ENCODE measurements at places on chromosomes 2 and 18.

DNA sequence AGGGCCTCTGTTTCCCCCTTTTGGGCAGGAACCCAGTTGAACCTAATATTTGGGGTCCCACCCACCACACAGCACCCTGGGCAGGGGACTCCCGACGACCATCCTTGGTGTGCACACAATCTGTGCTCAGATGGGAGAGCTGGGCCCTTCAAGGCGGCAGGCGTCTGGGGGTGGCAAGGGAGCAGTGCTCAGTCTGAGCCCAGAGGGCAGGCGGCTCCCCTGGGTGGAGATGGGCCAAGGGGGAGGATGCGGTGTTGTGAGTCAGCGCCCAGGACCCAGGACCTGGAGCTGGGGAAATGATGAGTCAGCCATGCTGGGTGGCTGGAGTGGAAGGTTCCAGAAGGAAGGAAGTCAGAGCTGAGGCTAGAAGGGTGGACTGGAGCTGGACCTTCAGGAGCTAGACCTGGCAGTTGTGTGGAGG lies 3.8 kb downstream of the PROM2 start:
- DNase-seq = peak; percentile 30

DNA sequence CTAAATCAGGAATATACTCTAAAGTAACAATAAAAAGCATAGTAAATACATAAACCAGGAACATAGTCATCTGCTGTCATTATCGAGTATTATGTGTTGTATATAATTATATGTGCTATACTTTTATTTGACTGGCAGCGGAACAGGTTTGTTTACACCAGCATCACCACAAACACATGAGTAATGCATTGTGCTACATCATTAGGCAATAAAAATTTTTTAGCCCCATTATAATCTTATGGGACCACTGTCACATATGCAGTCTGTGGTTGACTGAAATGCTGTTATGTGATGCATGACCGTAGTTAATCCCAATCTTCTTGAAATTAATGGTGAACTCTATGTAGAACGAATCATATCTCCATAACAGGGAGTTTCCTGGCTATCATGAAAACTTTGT lies 136.7 kb upstream of the ZFP36L2 start:
- DNase-seq = no peak

DNA sequence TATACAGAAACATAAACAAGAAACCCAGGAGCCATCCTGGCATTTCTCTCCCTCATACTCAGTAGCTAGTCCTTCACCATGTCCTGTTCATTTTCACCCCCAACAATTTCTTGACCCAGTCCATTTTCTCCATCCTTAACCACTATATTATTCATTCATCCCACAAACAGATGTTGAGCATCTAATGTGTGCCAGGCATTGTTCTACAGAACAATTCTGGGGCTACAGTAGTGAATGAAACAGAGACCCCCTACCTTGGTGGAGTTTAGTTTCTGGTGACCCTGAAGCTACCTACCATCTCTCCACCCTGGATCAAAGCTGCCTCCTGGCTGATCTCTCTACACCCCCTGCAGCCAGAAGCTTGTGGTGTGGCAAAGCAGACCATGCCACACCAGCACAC lies 27.5 kb upstream of the BZW1 start:
- DNase-seq = no peak

DNA sequence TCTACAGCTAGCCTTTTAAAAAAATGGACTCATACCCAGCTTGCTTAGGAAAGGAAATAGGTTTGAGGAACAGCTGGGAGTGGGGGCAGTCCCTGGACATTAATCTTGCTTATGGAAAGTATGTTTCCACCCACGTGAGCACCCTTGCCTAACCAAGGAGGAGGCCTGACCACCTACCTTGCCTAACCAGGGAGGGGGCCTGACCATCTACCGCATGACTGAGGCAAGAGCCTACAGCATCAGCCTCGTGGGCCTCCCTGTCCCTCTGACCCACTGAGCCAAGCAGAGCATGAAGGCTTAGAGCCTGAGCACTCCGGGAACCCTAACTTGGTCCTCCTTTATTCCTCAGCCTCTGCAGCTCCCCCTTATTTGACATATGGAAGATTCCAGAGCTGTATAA lies 20.2 kb downstream of the PRKAG3 start:
- DNase-seq = peak; percentile 55

DNA sequence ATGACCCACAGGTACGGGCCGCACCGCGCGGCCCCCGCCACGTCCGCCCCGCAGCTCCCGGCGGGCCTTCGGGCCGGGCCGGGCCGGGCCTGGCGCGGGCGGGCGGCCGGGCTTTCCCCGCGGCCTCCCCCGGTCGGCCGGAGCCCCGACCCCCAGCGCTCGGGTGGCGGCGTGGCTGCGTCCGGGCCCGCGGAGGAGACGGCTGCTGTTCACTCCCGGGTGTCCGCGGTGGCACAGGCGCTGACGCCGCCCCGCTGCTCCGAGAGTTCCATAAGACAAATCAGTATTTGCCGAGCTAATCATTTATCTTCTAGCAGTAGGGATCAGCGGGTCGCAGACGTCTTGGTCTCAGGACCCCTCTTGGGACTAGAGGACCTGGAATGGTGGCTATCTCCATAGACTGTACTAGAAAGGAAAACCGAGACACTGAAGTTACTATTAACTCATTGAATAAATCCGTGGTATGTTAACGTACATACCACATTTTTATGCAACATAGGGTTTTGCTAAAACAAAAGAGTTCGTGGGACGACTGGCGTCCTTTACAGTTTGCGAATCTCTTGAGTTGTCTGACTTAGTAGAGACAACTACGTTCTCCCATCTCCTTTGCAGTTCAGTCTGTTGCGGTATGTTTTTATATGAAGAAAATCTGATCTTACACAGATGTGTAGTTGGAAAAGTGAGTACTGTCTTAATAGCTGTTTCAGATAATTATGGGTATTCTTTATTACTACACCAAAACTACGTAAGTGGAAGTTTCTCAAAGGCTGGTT lies 500 bp downstream of the LIMS1 start:
- DNase-seq = peak; percentile 55

GRCh38 chr2:71811157-71811556 lies 336.5 kb downstream of the CYP26B1 start:
- DNase-seq = no peak

DNA sequence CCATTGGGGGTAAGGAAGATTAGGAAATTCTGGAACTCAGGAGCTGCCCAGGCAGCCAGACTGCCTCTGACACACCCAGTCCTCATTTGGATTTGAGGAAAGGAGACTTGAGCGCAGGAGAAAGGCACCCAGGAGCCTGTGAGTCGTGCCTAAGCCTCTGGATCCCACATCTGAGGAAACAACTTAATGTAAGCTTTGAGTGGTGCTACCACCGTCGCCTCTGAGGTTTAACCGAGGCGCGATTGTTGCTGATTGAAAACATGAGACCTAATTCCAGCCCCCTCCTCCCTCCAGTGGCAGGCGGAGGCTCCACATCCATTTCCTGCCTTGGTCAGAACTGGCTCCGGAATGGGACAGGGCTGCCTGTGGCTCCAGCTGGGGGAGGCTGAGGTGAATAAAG lies 176.7 kb upstream of the PKDCC start:
- peak; percentile 63 for DNase-seq

DNA sequence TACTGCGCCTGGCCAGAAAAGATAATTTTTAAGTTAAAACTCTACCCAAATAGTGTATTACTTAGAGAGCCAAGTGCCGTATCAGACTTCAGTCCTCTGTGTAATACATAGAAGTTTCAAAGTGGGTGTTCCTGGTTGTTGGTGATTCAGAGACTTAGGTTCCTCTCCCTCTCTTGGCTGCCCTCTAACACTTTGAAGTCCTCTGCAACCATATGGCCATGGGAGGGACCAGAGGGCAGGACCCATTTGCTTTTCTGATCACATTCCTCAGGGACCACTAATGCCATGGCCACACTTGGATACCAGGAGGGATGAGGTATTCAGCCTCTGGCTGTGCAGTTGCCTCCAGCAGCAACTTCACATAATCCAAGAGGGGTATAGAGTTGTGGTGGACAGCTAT lies 131.5 kb downstream of the CAPN13 start:
- no peak for DNase-seq

DNA sequence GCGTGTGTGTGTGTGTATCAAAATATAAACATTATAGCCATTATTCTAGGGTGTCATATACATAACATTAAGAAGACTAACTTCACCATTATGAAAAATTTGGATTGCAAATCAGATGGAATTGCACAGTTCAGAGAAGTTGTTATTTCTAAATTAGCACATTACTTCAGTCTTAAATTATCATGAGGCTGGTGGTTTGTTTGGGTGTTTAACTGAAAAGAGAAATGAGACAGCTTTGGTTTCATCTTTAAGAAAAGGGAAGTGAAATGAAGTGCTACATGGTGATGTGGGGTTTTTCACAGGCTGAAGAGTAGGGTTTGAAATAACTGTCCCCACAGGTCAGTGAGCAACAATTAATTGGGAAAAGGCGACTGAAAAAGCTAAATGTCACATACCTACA lies 161.2 kb upstream of the XIRP2 start:
- no peak for DNase-seq

Measured in choroid plexus epithelial cell (primary cell).